Stimulated activated CD8-positive, alpha-beta memory T cell treated with anti-CD3 and anti-CD28 coated beads, Interleukin-7, amount 100 ng/mL, for 4 hours (primary cell): ENCODE measurements at places on chromosomes 3 and 15.

GRCh38 chr15:61159901-61160300 is 69.2 kb downstream of the RORA start:
- DNase-seq, result no peak

DNA sequence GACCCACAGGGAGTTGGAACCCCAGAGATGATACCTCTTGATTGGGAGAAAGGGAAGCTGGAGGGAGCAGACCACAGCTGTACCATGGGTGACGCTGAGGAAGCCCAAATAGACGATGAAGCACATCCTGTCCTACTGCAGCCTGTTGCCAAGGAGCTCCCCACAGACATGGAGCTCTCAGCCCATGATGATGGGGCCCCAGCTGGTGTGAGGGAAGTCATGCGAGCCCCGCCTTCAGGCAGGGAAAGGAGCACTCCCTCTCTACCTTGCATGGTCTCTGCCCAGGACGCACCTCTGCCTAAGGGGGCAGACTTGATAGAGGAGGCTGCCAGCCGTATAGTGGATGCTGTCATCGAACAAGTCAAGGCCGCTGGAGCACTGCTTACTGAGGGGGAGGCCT is 201.1 kb downstream of the AKAP13 start:
- no peak for DNase-seq

DNA sequence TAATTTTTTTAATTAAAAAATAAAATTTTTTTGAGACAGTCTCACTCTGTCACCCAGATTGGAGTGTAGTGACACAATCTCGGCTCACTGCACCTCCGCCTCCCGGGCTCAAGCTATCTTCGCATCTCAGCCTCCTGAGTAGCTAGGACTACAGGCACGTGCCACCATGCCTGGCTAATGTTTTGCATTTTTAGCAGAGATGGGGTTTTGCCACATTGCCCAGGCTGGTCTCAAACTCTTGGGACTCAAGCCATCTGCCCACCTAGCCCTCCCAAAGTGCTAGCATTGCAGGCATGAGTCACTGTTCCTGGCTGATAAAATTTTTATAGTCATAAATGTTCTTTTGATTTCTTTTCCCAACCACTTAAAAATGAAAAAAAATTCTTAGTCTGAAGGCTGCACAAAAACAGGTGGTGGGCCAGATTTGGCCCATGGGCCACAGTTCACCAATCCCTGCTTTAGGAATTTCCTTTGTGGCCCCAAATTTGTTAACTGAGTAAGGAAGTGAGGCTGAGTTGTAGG is 9.2 kb downstream of the UBA5 start:
- DNase-seq, result no peak

GRCh38 chr3:23580096-23580713 is 225.6 kb upstream of the UBE2E1 start:
- no peak for DNase-seq

DNA sequence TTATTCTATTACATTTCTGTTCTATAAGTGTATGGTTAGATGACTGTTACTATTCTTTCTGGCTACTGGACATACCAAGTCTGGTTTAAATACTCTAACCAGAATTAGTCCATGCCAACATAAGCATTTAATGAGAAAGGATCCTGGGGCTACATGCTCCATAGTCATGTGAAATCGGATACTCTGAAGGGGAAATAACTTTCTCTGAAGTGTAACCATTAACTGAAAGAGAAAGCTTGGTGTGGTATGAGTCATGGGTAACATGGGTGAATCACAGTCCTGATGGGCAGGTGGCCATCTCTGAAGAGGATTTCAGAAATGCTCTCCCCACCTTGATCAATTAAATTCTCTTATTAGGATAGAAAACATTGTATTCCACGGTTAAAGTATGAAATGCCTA is 69.4 kb downstream of the FHIT start:
- DNase-seq, result no peak

- DNase-seq, result no peak
Observed at GRCh38 chr3:177453451-177453844, 256.2 kb upstream of the TBL1XR1 start.

DNA sequence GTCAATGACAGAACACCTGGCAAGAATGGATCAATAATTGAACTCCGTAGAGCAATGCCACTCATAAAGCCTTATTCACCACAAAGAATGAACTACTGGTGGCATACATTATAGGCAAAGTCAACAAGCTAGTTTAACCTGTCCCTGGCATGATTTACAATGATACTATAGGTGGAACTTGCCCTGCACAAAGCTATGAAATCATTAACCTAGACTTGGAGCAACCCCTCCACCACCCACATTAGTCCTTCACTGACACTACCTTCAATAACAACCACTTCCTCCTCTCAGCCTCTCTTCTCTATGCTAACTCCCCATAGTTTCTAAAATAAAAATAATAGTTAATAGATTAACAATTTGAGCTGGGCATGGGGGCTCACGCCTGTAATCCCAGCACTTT is 54.4 kb downstream of the ACAP2 start:
- no peak for DNase-seq

DNA sequence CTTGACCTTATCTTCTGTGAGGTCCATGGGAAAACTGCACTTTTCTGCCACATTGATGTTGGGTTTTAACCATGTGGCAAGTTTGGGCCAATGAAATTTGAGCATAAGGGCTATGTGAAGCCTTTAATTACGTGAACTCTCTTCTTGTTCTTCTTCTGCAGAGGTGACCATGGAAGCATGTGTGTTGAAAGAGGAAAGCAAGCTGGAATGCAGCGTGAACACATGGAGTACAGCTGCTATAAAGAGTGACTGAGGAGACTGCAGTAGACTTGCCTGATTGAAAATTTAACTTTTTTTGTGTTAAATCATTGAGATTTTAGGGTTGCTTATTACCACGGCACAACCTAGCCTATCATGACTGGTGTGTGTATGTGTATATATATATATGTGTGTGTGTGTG is 347.3 kb downstream of the ZIC1 start:
- DNase-seq, result no peak

DNA sequence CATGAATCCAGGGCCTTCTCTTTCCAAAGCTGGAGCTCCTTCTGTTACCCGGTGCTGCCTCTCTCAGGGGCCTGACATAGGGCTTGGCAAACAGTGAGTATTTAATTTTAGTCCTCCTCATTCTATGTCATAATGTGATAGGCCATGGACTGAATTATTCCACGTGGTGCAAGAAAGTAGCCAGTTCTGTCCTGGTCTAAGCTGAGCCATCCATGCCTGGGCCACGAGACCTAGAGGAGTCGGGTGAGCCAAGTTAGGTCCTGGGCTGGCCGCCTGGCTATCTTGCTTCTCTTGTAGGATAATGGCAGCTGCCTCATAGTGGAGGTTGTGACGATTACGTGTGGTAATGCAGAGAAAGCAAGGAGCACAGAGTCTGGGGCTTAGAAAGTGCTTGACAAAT is 170.6 kb downstream of the FAM43A start:
- no peak for DNase-seq

DNA sequence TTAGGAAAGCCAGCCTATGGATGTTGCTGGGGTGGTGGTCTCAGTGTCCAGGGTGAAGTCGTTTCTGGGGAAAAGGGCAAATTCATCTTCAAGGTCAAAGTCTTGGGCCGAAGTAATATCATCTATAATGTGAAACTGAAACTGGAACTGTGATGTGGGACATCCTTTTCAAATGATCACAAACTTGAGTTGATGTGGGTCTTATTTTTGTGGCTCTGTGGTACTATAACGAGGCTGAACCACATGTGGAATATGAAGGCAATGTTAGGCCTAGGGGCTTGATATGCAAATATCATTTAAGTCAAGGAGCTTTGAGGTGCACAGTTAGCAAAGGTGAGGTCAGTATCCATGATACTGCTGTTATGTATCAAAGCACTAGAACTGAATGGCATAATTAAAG is 1.5 kb upstream of the CD200R1L start:
- no peak for DNase-seq

DNA sequence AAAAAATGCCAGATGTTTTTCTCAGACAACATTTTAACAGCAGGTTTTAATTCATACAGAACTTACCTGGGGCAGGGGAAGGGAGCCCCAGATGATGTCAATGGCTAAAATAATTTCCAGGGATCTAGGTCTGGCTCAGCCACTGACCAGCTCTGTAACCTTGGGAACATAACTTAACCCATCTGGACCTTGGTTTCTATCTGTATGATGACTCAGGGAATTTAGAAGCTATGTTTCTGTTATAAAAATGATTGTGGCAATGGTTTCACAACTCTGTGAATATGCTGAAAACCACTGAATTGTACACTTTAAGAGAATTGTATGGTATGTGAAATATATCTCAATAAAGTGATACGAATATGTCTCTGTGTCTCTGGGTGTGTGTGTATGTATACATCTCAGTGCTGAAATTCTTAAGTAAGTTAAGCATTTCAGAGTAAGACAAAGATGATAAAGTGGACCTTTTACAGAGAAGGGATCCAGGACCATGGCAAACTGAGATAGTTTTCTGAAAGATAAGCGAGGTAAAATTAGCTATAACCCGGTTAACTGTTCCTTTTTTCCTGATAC is 2.9 kb downstream of the SH3GL3 start:
- no peak for DNase-seq

- DNase-seq, result no peak
Observed at GRCh38 chr15:31389576-31389975, 62.9 kb downstream of the KLF13 start.

DNA sequence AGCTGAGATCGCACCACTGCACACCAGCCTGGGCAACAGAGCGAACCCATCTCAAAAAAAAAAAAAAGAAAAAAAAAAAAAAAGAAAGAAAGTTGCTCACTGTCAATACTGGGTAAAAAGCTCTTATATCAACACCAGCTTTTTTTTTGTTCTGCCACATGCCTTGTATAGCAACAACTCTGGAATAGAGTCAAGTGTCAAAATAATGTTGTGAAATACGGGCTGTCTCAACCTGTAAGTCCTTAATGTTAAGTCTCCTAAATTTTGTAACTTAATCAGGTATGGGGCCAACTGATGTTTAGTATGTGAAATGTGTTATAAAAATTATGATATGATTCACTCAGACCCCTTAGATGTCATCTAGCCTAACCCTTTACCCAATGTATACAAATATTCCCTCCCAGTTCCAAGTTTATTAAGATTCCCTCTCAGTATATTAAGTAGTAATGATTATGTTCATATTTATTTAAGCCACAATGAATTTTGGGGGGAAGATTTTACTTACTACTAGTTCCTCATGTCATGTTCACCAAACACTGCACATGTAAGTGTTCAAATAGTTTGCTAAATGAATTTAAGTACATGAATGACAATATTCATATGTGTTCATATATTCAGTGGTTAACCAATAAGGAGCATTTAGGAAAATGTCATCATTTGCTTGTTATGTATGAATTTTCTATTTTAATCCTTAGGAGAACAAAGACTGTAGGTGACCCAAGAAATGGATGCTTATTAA is 52.2 kb downstream of the GPR160 start:
- DNase-seq, result no peak

DNA sequence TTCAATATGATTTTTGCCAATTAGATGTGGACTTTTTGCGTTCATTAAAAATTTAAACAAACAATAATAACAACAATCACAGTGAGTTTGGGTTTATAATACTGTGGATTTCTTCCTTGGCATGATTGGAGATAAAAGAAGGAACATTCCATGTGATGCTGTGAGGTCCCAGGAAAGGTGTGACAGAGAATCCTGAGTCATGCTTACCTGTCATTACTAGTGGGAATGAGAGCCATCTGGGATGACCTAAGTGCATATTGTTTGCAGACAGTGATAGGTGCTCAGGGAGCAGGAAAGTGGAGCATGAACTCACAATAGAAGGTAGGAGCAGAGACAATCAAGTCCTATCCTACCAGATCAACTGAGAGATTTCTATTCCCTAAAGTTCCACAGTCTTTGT is 766.5 kb upstream of the CFAP20DC start:
- DNase-seq, result no peak

DNA sequence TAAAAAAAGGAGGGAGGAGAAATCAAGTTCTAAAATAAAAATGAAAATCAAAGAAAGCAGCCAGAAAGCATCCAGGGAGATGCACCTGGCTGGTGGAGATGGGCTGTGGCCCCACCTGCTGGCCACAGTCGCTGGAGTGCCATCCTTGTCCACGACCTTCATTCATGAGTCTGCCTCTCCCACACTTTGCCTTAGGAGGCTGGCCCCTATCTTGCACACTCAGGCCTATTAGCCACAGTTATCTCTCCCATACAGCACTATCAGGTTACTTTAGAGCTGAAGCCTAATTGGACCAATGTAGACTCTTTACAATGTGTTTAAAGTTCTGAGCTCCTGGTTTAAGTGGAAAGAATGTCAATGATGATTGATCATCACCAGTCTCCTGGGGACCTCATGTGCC is 392.0 kb upstream of the RORA start:
- DNase-seq, result no peak

- DNase-seq, result no peak
Observed at GRCh38 chr3:194572143-194572789, 61.0 kb downstream of the TMEM44 start.

DNA sequence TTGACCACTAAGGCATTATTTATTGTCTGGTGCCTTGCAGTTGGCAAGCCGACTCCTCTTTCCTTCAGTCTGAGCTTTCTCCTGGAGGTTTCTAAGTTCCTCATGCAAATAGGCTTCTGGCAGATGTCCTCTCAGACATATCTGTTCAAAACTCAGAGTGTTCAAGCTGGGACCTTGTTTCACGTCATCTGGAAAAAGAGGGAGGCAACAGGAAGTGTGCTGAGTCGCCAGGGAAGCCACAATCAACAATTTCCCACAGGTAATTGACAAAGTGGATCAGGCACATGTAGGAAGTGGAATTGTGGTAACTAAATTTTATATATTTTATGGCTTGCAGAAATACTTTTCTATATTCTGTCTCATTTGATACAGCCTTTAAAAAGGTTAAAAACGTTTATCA is 14.6 kb downstream of the SCG5 start:
- no peak for DNase-seq

DNA sequence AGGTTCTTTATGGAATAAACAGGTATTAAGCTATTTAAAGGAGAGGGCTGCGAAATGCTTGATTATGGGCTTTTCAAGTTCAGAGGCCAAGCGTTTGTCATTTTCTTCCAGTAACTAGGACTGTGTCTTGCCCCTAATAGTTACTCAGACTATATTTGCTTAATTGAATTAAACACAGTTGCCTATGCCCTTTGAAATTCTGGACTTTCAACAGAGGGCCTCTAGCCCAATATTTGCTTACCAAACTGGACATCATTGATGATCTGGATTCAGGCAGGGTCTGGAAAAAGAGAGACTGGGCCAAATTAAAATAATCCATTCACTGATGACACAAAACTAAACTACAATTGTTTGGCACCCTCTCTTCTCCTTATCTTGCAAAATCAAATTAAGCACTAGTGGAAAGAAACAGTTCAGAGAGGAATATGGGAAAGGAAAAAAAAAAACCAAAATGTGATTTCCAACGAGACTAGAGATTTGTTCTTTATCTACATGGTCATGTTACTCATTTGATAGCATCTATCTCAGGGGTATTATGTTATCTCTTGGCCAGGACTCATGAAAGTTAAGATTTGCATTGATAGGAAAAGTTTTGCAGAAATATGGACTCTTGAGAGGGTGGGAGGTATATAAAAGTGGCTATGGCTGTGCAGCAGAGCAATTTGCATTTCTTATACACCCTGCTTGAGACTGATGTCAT is 75.1 kb upstream of the TSEN2 start:
- DNase-seq, result no peak
